ENCODE measurements at places on chromosomes 3 and 15.

DNA sequence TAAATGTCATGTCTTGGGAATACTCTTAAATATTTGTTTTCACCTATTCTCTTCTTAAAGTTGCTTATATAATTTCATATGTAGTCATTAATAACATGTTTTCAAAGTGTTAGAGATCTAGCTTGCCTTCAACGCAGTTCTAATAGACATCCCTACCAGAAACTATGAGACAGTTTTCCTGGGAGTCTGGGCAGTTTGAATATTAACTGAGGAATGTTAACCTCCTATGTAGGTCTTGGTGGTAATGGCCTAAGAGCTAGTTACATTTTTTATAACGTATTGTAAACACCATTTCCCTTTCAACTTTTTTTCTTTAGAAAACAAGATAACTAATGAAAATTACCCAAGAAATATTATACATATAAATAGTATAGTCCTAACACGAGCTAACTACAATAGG lies 328.2 kb downstream of the TIGIT start:
- no peak for DNase-seq

- no peak for DNase-seq
These were observed 55.1 kb downstream of the TAMM41 start for GRCh38 chr3:11791339-11792200.

DNA sequence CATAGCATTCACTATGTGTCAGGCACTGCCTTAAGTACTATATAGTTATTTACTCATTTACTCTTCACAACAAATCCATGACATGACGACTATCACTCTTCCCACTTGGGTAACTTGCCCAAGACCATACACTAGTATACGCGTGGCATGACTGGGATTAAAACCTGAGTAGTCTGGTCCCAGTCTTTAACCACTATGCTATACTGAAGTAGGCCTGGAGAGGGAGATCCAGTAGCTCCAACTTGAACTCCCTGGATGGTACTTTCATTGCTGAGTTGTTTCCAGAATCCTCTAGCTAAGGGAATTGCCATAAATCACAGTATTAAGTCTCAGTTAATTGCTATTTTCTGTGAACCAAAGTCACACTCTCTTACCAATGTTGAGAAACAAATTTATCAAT lies 116.2 kb upstream of the LSAMP start:
- DNase-seq, result no peak

- DNase-seq, result no peak
These were observed 109.9 kb downstream of the SCAPER start for GRCh38 chr15:76795217-76795616.

DNA sequence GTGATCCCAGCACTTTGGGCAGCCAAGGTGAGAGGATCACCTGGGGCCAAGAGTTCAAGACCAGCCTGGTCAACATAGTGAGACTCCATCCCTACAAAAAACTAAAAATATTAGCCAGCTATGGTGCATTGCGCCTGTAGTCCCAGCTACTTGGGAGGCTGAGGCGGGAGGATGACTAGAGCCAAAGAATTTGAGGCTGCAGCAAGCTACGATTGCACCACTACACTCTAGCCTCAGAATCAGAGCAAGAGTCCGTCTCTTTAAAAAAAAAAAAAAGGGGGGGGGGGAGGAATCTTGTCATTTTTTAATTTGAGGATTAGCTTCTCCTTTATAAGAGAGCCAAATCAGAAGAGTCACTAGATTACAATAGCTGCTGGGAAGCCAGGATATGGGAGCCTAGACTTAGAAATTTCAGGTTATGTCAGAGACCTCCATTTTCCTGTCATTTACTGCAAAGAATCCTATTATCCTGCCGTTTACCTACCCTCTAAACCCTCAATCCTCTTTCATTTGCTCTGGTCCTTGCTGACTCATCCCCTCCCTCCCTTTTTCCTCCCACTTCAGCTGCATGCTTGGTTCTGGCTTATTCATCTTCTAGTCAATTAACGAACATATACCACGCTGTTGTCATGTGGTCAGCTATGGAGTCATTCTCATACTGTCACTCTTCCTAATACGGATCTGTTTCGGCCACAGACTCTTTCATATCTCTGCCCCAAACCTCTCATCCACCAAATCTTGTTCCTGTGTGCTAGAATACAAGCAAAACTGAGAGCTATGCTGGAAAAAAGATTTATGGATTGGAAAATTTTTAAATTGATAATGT lies 83.8 kb upstream of the PPIB start:
- DNase-seq, result no peak

DNA sequence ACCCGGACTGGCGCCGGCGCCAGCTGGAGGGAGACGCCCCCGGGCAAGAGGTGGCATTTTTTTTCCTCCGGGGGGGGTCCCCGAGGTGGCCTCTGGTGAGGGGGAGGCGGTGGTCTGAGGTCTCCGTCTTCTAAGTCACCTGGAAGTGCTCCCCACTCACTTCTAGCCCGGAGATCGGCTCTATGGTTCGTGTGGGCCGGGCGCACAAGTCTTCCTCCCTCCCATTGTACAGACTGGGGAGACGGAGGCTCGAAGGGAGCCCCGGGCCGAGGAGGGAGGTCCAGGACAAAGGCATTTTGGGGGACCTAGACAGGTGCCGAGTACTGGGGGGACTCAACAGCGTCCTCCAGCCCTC lies 4.4 kb downstream of the GATA2 start:
- no peak for DNase-seq

Data from CD4-positive, alpha-beta T cell treated with Interleukin-15 for 1 hour (primary cell).